Skeletal muscle tissue (tissue), 5 donors: ENCODE measurements at places on chromosomes 13 and 19. TPM values are rescaled to one million over a fixed set of nuclear protein-coding genes. Genes with fewer than 3 reads are reported as not detected.

Gene PROZ
- not detected for total RNA-seq

Gene KRTDAP
- total RNA-seq, result not detected

Gene ARRDC5
- total RNA-seq, result under 0.01 TPM

Gene SLC6A16
- total RNA-seq, result not detected

Gene TEX101
- not detected for total RNA-seq

Gene FGF21
- not detected for total RNA-seq

Gene CERS1
- total RNA-seq, result 17.7 TPM

Gene PRR22
- not detected for total RNA-seq

Gene ZNF616
- total RNA-seq, result 6.8 TPM

Gene EFNA2
- total RNA-seq, result 1.0 TPM

Gene ZNF763
- total RNA-seq, result 2.1 TPM

Gene MEF2B
- total RNA-seq, result not detected

Gene FSD1
- not detected for total RNA-seq

Gene EID2B
- 2.6 TPM for total RNA-seq

Gene CDC42EP5
- total RNA-seq, result 31.8 TPM

Gene SIRT6
- total RNA-seq, result 9.9 TPM

Gene ZNF850
- 3.7 TPM for total RNA-seq

Gene ZGLP1
- 1.0 TPM for total RNA-seq
